ENCODE measurements at places on chromosomes 6 and 20.

DNA sequence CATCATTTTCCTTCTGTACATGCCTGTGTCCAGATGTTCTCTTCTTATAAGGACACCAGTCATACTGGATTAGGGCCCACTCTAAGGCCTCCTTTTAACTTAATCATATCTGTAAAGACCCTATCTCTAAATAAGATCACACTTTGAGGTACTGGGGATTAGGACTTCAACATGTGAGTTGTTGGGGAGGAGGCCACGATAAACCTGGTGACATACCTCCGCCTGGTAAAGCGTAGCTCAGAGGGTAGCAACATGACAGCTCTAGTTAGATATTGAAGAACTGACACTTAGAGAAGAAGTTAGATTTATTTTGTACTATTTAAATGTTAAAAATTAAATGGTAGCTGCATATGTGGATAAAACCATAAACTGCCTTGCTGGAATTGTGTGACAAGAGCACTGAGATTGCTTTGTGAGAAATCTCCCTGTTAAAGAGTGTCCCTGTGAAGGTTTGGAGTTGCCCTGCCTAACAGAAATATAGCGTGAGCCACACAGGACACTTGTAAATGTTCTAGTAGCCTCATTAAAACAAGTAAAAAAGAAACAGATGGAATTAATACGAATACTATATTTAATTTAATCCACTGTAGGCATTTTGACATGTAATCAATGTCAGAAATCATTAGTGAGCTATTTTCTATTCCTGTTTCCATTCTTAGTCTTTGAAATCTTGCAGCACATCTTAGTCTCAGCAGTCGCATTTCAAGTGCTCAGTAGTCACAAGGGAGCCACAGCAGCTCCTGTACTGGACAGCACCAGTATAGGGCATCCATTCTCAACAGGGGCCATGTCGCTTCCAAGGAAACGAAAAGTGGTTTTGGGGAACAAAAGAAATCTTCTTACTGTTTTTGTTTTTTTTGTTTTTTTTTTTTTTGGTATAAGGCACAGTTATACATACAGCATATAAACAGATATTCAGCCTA, 13.4 kb downstream of the PLCB1 start:
- no peak for DNase-seq

DNA sequence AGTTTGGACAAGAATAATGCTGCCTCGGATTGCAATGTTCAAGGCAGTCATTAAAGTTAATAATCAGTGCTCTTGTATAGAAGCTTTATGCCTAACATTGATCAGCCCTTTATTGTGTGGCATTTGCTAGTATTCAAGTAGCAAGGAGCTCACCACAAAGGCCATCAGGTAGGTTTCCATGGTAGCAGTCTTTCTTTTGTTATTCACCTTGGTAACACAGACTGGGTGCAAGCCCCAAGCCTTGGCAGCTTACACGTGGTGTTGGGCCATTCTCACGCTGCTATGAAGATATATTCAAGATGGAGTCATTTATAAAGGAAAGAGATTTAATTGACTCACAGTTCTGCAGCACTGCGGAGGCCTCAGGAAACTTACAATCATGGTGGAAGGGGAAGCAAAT, 149.3 kb downstream of the ADAT2 start:
- DNase-seq, result no peak

- DNase-seq, result no peak
Observed at GRCh38 chr6:22670605-22671004, 101.2 kb downstream of the HDGFL1 start.

GRCh38 chr6:87870556-87870955, 168.5 kb upstream of the AKIRIN2 start:
- no peak for DNase-seq

- DNase-seq, result peak; percentile 41
Observed at GRCh38 chr20:58481481-58482021, 33.6 kb downstream of the APCDD1L start.

GRCh38 chr6:119308048-119308570, 41.5 kb downstream of the MAN1A1 start:
- DNase-seq, result peak; percentile 88

- DNase-seq, result no peak
Observed at GRCh38 chr6:139712830-139713229, 338.4 kb upstream of the CITED2 start.

DNA sequence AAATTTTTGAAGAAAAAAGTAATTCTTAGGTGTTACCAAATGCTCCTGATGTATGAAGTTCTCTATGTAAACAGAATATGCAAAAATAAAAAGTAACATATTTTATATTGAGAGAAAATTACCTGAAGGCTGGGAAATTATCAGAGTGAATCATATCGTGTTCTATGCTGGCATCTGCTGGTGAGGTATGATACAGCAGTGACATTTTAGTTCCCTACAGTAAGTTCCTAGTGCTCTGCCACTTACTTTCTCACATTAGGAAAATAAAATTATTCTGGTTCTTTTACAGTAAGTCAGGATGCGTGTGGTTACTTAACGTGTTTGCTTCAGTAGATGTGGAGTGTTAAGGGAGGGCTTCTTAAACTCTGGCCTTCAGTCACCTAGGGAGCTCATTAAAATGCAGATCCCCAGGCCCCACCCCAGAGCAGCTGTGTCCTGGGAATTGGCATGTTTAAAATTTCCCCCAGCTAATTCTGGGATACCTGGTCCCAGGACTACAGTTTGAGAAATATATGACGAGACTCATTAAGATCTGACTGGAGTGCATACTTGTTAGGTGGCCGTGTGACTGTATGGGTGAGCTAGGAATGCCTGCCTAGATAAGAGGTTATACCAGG, 3.2 kb downstream of the ACTR5 start:
- DNase-seq, result peak; percentile 49

DNA sequence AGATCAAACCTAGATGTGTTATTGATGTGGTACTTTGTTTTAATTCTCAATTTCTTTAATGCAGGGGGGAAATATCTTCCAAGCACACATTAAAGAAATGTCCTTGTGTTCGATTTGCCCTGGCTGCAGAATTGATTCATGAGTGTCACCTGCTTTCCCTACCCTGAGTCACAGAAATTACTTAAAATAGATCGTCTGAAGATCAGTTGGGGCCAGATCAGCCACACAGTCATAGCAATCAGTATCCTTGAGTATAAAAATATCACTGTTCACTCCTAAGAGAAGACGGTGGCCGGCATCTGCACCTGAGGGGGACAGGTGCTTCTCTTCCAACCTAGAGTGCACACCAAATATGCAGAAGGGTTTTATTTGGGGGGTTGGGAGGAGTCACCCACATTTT, 115.2 kb upstream of the RIN2 start:
- DNase-seq, result no peak

- peak; percentile 3 for DNase-seq
Observed at GRCh38 chr20:8187740-8188139, 55.7 kb downstream of the PLCB1 start.

DNA sequence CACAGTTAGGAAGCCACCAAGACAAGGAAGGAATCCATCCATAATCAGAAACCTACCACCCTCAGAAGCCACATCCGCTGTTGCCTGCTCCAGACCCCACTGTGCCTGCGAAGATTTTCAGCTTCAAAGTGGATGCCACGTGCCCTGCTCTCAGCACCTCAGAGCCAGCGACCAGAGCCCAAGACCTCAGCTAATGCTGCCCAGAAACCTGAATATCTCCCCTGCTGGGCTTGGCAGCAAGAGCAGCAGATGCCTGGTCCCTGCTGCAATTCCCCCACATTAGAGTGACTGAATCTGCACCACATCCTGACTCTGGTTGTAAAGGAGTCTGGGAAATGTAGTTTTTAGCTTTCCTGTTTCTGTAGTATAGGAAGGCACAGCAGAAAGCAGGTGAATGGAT, 10.7 kb upstream of the ULBP3 start:
- no peak for DNase-seq

DNA sequence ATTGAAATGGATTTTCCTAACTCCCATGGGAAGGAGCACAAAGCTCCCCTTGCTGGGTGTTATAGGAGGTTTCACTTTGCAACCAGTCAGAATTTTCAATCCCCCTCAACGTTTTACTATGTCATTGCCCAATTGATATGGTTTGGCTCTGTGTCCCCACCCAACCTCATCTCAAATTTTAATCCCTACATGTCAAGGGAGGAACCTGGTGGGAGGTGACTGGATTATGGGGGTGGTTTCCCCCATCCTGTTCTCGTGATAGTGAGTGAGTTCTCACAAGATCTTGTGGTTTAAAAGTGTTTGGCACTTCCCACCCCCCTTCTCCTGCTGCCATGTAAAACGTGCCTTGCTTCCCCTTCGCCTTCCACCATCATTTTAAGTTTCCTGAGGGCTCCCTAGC, 62.9 kb downstream of the ZMYND8 start:
- DNase-seq, result no peak

DNA sequence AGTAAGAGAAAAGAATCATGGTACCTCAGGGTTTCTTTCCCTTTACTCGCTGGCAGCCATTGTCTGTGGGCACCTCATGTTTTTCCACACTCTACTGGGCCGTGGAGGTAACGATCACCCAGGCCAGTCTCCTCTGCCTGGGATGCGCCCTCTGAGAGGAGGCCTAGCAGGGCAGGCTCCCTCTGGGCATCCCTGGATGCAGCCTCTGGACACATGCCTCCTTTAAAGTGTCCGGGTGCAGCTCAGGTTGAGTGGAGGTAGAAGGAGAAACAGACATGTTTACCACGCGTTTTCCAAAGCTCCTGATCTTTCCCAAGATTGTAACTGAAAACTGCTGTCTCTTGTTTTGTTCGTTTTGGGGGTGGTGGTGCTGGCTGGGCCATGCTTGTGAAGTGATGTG, 13.8 kb upstream of the NPEPL1 start:
- no peak for DNase-seq

DNA sequence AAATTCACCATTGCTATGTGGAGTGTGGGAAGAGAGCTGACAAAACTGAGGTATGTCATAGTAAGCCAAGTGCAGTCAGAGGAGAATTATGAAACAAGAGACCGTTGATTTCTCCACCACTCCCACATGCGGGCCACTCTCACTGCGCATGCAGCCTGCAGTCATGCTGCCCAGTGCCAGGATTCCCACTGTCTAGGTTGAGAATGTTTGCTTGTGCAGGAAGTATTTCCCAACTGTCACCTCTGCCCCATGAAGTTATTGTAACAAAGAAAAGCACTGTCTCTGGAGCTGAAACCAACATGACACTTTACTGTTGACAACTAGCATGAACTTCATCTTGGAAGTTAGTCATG, 18.7 kb upstream of the SFT2D1 start:
- peak; percentile 68 for DNase-seq

DNA sequence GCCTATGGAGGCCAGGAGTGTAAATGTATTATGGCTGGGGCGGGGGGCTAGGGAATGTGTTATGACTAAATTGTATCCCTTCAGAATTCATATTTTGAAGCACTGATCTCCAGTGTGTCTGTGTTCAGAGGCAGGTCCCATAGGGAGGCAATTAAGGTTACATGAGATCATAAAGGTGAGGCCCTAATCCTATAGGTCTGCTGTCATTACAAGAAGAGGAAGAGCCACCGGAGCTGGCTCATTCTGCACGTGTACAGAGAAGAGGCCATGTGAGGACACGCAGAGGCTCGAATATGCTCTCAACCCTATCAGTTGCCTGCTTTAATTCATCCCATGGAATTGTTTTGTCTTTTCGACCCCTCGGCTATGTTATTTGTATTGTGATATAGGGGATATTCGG, 76.9 kb downstream of the VTA1 start:
- DNase-seq, result no peak

DNA sequence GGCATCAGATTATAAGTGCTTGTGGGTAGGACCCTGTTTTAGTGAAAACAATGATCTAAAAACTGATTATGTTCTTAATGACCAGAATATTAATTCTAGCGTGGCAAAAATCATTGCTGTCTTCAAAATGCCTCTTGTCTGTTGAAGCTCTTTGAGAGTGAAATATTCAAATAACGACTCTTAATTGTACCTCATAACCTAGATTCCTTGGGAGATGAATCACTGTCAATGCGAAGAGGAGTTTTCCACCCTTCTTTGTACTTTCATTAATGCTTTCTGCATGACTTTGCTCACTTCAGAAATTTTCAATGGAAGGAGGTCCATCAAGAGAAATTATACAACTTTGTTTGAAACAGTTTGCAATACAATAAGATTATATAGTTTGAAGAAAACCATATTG, 71.5 kb downstream of the CRYBG1 start:
- no peak for DNase-seq

DNA sequence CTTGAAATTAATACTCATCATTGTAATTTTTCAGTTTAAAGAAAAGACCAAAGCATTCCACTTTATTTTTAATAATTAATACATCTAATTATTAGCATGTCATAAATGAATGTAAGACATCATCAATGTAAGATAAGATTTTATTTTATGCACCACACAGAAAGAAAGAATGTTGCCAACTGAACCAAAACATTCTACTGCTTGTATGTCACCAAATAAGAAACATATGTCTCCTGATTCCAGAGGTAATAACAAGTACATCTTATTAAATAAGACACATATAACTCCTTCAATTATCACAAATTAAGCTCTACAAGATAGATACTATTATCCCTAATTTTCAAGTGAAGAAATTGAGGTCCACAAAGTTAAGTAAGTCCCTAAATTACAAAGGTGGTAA, 189.5 kb downstream of the GMDS start:
- DNase-seq, result peak; percentile 51

DNA sequence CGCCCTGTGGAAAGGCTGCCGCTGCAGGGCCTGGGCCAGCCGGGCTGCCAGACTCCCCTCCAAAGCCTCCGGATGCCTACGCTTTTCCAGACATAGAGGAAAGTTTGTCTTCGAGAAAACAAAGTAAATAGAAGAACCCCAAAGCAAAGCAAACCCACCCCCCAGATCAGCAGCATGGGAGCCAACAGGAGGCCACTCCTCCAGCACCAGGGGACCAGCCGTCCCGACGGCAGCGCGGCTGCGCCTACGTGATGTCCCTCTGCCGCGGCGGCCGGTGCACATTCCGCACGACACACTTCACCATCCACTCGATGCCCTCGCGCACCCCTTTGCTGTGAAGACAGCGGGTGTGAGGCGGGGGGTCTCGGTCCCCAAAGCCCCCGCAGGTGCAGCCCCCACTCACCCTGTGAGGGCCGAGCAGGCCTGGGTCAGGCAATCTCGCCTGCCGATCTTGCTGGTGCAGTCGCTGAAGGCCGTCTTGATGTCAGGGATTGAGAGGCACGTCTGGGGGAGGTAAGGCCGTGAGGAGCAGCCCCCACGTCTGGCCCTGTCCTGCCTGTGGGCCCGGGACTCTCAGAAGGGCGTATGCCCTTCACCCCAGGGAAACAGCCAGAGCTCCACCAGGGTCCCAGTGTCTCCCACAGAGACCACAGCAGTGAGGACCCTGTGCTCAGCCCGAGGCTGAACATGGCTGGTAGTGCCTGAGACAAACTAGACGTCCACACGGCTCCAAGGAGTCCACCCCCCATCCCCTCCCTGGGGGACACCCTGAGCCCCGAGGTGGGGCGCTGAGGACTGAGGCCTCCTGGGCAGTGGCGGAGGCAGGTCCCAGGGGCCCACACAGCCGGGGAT, 4.0 kb downstream of the TNFRSF6B start:
- DNase-seq, result no peak

DNA sequence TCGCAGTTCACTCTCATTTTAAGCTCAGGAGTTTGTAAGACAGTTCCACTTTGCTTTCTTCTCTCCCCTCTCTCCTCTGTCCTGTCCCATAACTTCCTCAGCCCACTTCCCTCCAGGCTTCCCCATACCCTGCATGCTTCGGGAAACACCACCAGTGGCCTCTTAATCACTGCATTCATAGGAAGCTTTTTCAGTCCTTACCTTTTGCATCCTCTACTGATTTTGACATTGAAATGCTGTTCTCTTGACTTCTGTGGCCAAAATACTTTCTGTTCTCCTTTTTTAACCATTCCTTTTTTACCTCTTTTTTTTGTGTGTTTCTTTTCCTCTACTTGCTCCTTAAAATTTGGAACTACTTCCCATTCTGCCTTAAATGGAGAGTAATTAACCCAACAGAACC, 69.7 kb downstream of the HIVEP1 start:
- DNase-seq, result no peak

All from fibroblast of mammary gland (primary cell).